ENCODE measurements at places on chromosomes 12 and 14.

DNA sequence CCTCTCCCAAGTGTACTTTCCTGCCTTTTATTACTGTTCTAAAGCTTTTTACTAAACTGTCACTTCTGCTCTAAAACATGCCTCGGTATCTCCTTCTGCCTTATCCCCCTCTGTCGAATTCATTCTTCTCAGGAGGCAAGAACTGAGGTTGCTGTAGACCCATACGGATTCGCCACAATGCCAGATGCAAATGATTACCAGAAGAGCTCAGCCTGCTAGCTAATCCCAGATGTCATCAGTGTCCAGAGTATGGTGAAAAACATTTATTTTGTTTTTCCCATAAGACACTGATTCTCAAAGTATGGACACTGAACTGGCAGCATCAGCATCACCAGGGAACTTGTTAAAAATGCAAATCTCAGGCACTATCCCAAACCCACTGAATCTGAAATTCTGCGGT lies 359.3 kb downstream of the TMTC2 start:
- DNase-seq: no peak

DNA sequence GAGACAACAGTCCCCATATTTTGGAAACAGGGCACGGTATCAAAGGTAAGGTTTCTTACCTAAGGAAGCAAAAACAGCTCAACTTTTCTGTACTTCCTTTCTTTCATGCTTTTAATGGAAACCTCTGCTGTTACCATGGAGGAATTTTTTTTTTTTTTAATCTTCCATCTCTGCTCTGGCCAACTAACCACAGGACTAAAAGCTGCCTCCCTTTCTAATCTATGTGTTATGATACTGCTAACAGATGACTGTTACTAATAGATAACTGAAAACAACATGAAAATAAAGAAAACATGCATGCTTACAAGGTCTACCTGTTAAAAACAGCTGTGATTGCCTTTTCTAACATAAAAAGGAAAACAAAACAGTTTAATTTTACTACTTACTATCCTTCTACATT lies 168.4 kb downstream of the SOX5 start:
- no peak for DNase-seq

- DNase-seq: no peak
Observed at GRCh38 chr12:42804928-42805327, 215.4 kb upstream of the PRICKLE1 start.

- no peak for DNase-seq
Observed at GRCh38 chr12:69457433-69457832, 12.8 kb upstream of the FRS2 start.
